ENCODE measurements at places on chromosomes 12 and 14. TPM values are rescaled to one million over a fixed set of nuclear protein-coding genes. Genes with fewer than 3 reads are reported as not detected.

DNA sequence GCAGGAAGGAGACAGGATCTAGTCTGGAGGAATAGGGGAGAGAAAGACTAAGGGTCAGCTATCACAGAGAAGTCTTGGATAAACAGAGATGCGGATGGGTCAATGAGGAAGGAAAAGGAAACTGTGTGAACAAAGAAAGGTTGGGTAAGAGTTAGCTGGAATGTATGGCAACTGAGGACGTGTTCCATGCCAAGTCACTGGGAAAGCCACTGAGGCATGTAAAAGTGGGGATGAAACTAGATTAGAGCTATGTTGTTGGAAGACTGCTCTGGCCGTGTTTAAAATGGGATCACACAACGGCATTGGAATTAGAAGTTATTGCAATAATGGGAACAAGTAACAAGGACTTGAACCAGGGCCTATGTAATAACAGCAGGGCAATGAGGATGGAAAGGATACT is 3.9 kb upstream of the NR2C1 start:
- no peak for DNase-seq

GRCh38 chr12:93526786-93527428 is 45.6 kb upstream of the SOCS2 start:
- DNase-seq, result peak; percentile 79

DNA sequence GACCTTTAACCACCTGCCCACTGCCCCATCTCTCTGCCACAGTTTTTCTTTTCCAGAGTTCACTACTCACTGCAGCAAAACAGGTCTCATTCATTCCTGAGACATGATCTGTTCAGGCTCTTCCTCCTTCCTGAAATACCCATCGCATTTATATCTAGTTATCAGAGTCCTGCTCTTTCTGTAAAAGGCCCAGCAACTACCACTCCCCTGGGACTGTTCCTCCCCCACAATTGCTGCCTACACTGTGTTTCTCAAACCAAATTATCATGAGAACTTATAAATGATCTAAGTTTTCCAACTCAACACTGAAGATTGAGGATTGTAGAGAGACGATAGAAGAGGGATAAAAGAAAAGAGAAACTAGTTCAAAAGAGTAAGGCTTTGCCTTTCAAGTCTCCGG is 40.8 kb upstream of the EPS8 start:
- DNase-seq, result no peak

DNA sequence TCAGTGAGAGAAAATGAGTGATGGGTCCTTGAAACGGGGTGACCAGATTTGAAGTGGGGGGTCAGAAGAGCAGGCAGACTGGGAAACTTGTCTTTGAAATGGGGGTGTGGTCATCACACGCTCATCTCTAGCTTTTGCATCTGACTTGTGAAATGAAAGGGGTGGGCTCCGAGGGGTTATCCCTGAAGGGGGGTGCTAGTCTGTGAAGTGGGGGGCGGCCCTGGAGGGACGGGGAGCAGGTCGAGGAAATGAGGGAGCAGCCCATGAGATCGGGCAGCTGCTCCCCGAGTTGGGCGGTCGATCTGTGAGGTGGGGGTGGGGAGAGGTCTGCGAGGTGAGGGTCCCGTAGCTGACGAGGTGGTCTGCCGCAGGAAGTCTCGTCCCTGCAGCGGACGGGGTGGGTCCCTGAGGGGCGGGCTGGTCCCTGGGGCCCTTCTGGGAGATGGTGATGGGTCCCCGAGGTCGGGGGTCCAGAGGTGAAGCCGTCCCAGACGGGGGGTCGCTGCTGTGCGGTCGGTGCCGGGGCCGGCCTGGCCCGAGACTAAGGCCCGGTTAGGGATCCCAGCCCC is 542 bp downstream of the PXN start:
- DNase-seq, result no peak

GRCh38 chr12:69897744-69898143 is 72.7 kb downstream of the MYRFL start:
- peak; percentile 81 for DNase-seq

GRCh38 chr12:67519484-67520433 is 128.8 kb upstream of the DYRK2 start:
- no peak for DNase-seq

DNA sequence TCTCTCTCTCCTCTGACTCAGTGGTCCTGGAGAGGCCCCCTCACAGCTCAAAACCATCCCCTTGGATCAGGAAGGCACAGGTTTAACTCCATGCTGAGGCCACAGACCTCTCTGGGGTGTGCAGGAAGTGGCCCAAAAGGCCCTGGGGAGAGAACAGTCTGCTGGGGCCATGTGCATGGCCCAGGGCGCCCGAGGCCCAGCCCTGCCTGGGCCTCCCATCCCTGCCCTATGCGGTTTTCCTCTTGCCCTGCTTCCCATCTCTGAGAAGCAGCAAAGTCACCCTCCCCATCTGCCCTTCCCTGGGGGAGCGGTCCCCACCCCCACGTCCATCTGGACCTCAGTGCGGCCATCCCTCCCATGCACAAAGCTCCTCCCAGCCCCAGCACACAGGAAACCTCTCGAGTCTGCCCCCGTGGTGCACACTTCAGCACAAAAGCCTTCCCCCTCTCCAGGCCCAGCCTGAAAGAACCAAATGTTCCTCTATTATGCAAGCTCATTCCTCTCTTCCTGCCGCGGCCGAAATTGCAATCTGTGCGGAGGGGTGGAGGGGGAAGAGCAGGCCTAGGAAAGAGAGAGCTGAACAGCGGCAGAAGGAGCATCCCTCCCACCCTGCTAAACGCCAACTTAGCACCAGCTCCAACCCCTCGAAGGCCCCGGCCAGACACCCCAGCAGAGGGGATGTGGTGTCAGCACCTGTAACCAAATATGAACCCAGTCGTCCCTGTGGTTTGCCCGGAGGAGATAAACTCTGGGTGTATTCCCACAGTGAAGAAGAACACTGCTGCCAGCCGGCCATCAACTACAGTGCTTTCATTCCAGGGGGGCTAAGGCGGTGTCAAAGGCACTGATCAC is 108.5 kb downstream of the SCARB1 start:
- DNase-seq, result no peak

- no peak for DNase-seq
Observed at GRCh38 chr12:16303939-16304338, 26.5 kb upstream of the SLC15A5 start.

DNA sequence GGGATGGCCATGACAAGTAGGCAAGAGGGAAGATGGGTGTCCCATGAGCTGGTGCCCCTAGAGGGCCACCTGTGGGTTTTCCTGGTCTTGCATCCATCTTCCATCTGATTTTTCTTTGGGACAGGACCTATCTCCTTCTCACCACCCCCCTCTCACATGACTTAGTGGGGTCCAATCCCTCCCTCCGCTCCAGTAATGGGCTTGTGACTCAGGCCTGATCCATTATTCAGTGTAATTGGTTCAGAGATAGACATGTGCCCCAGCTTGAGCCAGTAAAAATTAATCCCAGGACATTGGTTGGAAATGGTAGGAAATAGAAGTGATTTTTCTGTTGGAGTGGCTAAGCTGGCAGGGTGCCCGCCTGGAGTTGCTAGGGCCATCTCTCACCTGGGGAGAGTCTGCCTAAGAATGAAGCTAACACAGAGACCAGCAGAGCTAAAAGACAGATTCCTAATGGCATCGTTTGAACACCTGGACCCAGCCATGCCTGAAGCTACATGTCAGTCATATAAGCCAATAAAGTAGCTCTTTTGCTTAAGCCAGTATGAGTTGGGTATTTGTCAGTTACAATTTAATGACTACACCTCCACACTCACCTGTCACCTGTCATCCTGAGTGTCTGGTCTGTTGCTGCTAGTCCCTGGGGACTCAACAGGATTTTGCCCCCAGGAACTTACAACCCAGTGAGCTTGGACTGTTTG is 14.7 kb downstream of the RASAL1 start:
- DNase-seq, result no peak

DNA sequence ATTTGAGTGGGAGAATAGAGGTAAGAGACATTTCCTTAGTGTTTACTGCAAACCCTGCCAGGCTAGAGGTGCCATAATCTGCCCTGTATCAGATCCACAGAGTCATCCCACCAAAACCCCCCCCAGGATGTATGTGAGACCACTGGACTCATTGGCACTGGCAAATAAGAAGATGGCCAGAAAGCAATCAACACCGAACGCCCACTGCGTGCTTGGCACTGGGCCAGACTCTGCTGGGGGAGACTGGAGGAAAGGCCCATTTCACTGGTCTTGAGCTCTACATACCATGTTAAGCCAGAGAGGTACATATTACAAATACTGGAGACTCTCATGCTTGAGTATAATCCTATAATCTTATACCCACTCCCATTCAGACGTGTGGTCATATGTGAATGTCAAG is 44.0 kb downstream of the SMUG1 start:
- no peak for DNase-seq

- DNase-seq, result no peak
Observed at GRCh38 chr12:119375075-119375882, 40.8 kb downstream of the CCDC60 start.

Gene RD3L
- total RNA-seq, result not detected

DNA sequence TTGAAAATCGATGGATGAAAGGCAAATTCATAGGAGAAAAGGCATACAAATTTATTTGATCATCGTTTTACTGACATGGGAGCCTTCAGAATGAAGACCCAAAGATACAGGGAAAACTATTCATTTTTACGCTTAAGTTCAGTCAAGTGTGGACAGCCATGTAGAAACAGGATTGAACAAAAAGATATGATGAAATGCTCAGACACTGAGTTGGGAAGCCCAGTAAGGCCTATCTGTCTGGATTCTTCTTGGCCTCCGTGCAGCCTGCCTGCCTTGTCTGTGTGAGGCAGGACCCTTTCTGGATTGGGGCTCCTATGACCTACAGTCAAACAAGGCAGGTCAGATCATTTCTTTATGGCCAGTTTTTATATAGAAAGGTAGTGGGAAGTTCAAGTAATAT is 203.8 kb upstream of the MYL2 start:
- no peak for DNase-seq

DNA sequence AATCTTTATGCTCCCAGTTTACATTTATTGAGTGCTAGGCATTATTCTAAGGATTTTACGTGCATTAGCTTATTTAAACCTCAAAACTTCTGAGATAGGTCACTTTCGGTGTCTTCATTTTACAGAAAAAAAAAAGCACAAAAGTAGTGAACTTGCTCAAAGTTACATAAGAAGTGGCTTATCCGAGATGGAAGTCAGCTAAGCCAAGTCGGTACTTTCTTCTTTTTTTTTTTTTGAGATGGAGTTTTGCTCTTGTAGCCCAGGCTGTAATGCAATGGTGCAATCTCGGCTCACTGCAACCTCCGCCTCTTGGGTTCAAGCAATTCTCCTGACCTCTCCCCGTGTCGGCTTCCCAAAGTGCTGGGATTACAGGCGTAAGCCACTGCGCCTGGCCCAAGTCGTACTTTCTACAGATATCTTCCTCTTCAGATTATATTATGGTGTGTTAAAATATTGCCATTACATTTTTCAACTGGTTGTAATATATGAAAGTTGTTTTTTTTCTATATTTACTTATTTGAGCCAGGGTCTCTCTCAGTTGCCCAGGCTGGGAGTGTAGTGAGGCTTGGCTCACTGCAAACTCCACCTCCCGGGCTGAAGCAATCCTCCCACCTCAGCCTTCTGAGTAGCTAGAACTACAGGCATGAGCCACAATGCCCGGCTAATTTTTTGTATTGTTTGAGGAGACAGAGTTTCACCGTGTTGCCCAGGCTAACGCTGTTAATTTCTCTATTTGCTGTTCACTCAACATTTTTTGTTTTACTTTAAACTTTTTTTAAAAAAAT is 8.9 kb downstream of the DPPA3 start:
- no peak for DNase-seq

All from Daoy (cell line).